Effector memory CD4-positive, alpha-beta T cell (primary cell): ENCODE measurements at places on chromosomes 3 and 15.

GRCh38 chr15:81013396-81013929 lies 12.7 kb downstream of the TLNRD1 start:
- DNase-seq, result no peak

DNA sequence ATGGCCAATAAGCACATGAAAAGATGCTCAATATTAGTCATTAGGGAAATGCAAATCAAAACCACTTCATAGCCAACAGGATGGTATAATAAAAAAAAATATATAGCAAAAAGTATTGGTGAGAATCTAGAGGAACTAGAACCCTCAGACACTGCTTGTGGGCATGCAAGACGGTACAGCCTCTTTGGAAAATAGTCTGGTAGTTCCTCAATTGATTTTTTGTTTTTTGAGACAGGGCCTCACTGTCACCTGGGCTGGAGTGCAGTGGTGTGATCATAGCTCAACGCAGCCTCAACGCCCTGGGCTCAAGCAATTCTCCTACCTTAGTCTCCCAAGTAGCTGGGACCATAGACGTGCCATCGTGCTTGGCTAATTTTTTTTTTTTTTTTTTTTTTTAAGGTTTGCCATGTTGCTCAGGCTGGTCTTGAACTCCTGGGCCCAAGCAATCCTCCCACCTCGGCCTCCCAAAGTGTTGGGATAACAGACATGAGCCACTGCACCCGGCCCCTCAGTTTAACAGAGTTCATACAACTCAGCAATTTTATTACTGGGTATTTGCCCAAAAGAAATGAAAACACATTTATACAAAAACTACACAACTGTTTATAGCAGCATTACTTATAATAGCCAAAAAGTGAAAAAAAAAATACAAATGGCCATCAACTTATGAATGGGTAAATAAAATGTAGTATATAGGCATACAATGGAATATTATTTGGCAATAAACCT lies 5.1 kb downstream of the PRC1 start:
- no peak for DNase-seq

GRCh38 chr15:85722374-85723152 lies 72.2 kb downstream of the KLHL25 start:
- no peak for DNase-seq

GRCh38 chr15:101456057-101456739 lies 33.3 kb downstream of the PCSK6 start:
- DNase-seq, result no peak

DNA sequence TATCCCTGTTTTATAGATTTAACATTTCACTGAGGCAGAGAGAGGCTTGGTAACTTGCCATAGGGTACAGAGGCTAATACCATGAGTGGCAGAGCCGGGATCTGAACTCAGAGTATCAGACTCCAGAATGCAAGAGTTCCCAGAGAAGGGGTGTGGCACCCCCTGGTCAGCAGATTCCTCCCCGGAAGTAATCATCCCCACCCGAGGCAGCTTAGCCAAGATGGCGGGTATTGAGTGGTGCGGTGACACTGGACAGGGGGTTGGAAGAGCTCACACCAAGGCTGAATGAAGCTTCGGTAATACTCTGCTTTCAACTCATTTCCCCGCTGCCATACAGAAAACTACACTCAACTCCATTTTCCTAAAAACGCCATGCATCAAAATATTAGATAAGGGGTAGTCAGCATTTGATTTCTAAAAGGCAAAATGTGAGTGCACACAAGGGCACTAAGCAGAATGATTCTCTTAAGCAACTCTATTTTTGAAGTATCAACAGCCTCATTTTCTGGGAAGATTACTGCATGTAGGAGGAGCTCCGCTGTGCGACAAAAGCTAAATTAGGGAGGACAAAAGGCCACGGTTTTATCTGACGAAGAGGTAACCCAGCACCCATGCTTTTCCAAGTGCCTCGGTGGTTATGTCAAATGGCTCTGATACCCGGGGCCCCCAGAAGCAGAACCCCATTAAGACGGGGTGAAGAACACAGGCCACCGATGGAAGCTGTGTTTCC lies 166.7 kb downstream of the NUP210 start:
- no peak for DNase-seq

- DNase-seq, result no peak
These were observed 171.5 kb upstream of the LINGO1 start for GRCh38 chr15:77804210-77804609.

DNA sequence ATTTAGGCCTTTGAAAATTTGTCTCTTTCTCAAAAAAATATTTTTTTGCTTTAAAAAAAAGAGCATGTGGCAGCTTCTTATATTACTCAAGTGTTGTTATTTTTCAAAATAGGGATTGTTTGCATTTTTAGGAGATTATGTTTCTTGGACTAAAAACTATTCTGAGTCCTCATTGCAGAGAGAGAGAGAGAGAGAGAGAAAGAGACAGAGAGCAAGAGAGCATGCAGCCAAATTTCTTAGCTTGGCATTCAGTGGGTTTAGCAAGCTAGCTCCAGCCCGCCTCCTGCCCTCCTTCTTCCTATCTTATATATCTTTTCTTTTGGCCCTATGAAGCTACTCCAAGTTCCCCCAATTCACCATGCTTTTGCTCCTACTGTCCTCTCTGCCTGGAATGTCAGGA lies 55.7 kb downstream of the CEMIP start:
- no peak for DNase-seq

- no peak for DNase-seq
These were observed 755.8 kb downstream of the ROBO1 start for GRCh38 chr3:79011821-79012529.

GRCh38 chr15:34339946-34340345 lies 2.4 kb upstream of the SLC12A6 start:
- no peak for DNase-seq

- DNase-seq, result no peak
These were observed 75.3 kb downstream of the ZNF609 start for GRCh38 chr15:64535460-64536243.

GRCh38 chr3:60696428-60697125 lies 554.7 kb downstream of the FHIT start:
- no peak for DNase-seq

DNA sequence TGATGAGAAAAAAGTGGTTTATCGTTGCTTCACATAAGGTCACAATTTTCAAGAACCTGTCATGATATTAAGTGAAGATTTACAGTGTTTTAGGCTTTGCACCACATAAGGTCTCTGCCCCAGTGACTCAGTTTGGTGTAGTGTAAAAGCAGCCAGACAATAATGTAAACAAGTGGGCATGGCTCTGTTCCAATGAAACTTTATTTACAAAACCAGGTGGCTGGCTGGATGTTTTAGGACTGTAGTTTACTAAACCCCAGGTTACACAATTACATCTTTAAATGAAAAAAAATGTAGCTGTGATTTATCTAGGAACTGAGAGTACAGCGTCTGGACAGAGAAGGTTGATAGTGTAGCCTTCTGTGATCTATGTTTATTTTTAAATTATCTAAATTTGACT lies 9.7 kb upstream of the FBXL22 start:
- no peak for DNase-seq

DNA sequence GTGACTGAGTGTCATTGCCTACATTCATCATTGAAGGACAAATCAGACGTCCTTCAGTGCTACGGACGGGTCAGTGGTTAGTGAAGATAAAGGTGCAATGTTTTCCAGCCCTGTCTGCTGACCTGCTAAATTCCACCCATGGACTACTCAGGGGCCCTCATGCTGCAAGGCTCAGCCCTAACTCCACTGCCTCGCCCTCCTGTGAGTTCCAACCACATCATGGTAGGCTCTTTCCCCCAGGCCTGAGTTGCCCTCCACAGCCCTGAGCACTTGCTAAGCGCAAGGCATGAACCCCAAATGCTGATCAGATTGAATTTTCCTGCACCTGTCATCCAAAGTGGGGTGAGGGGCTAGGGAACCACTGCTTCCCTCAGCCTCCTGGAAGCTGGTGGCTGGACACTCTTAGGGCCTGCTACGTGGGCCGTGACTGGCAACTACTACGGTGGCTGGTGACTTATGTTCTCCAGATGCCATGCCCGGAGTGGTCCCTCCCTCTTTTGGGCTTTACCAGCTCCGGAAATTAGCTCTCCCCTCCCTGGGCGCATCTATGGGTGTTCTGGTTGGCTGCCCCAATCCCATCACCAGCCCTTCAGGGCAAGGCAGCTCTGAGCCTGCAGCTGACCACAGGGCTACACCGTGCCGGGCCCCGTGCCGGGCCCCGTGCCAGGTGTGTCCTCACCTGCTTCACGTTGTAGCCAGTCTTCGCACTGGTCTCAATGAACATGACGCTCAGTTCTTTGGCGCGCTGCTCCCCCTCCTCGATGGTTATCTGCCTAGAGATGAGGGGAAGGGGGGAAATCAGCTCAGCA lies 32.1 kb downstream of the SRPRB start:
- no peak for DNase-seq

DNA sequence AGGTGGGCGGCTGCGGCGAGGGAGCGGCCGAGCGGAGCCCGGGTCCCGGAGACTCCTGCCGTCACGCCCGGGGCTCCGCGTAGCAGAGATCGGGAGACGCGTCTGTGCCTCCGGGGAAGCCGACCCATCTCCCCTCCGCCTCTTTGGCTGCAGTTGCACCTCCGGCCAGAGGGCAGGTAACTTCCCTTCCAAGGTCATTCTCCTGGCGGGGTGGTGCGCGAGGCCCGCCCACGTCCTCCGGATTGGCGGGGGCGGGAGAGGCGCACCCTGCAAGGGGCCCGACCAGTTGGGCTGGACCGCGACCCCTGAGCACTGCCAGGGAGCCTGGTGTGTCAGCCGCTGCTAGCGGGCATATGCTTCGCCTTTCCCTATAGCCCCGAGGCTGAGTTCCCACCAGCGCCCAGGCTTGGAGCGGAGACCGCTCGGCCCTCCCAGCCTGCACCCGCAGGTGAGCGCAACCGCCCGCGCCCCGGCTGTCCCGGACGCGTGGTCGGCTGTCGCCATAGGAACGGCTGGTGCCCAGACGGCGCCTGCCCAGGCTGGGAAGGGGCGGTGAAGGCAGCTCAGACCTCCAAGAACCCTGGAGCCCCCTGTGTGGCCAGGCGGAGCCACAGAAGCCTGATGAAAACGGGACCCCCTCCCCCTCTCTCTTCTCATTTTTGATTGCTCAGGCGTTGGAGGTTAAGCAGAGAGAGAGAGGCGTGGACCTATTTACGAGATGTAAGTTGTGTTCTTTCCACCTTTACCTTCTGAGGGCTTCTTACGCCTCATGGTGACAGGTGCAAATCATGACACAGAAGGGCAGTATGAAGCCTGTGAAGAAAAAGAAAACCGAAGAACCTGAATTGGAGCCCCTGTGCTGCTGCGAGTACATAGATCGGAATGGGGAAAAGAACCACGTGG lies 453 bp downstream of the ZDHHC23 start:
- peak; percentile 5 for DNase-seq

DNA sequence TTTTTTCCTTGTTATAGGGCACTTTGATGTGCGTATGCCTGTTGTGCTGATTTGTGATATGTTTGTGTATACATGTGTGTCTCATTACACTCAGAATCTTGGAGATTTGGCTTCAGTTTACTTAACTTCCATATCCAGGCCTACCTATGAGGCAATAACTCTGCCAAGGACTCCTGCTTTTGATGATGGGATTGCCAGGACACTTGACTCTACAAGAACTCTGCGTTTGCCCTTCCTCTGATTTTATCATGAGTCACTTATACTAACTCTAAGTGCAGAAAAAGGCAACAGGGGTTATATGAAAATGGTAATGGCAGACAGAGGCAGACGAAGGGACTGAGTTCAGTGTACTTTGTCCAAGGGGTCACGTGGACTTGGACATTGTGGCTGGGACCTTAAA lies 33.6 kb downstream of the MCTP2 start:
- DNase-seq, result no peak

DNA sequence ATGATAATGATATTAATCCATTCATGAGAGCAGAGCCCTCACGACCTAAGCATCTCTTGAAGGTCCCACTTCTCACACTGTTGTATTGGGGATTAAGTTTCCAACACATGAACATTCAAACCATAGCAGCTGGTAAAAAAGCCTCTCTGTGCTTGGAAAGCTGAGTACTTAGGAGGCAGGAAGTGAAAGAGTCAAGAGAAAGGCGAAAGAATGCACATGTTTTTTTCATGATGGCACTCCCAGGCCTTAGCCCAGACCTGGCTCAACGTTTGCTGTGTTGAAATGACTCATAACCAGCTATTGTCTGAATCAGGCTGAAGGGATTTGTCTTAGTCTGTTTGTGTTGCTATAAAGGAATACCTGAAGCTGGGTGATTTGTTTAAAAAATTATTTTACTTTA lies 84.4 kb upstream of the RGMA start:
- no peak for DNase-seq

GRCh38 chr3:123449997-123450604 lies 1.2 kb upstream of the ADCY5 start:
- DNase-seq, result no peak

DNA sequence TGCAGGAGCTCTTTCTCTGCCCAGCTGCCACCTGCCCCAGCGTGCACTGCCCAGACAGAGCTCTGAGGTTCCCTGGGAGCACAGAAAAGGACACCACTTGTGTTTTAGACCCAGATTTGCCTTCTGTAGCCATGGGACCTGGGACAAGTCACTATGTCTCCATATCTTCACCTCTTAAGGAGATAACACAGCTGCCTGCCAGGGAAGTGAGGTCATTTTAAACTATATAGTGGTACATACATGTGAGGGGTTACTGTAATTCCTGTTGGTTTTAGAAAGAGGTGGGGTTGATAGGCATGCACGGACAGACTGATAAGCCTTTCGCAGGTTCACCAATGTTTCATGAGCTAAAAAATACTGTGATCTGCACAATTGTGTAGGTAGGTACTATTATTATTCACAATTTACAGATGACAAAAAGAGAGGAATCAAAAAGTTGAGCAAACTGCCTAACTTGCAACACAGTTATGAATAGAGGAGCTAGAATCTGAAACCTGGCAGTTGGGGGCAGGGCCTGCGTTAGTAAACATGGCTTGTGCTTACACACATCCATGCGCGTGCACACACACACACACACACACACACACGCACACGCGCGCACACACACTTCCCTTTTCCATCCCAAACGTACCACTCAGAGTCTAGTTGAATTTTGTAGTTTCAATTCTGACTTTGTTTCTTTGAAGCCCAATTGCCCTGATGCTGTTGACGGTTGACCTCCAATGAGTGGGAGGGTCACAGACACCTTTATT lies 193.6 kb downstream of the FAM43A start:
- no peak for DNase-seq

DNA sequence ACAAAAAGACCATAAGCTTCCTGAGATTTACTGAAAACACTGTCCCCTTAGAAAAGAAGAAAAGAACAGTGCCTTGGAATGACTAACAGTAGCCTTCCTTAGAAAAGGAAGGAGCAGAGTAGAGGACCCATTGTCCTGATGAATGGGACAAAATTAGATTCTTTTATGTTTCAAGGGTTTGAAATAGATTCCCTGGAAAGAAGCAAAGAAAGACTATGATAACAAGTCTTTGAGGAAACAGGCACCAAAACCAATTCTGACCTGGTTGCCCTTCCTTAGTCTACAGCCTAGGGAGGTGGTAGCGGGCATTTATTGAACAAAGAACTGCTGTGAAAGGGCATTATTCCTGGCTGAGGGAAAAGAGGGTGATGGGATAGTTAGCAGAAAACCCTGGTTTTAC lies 1024.8 kb downstream of the TBL1XR1 start:
- DNase-seq, result no peak

DNA sequence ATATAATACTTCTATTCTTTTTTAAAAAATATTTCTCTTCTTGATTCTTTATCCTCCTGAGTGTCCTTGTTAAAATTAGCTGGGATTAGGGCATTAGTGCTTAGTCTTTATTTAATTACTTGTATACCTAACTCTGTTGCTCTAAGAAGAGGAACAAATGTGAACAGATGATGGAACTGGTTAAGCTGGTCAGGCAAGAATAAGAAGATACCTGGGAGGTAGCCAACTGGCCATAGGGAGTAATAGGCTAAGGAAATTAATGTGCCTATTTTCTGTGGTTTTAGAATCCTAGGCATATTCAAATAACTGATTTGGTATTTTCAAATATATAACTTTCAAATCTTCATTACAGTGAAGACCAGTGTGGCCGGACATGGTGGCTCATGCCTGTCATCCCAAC lies 54.4 kb downstream of the EIF3J start:
- no peak for DNase-seq
